ENCODE measurements at places on chromosomes 11 and 22.

DNA sequence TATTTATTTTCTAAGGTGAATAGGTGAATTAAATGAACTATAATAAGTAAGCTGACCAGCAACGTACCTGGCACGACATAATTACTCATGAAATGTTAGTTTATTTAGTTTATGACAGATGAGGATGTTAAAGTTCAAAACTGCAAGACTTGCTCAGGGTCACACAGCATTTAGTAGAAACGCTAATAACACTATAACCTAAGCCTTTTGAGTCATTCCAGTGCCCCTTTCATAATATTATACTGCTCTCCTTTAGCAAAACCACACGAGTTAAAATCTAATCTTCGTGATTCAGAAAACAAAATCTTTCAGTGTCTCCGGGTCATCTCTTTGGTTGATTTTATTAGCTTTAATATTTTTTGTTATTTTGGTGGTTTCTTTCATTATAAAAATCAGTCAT lies 39.6 kb downstream of the BTBD10 start:
- DNase-seq, result no peak

DNA sequence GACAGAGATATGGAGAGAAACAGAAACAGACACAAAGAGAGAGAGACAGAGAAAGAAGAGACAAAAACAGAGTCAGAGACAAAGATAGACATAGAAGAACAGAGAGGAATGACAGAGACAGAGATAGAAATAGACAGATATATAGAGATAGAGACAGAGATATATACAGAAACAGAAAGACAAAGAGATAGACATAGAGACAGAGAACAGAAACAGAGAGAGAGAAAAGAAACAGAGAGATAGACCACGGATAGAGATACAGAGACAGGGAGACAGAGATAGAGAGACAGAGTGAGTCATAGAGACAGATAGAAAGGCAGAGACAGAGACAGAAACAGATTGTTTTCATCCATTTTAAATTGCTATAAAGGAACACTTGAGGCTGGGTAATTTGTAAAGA lies 12.3 kb upstream of the MPEG1 start:
- no peak for DNase-seq

DNA sequence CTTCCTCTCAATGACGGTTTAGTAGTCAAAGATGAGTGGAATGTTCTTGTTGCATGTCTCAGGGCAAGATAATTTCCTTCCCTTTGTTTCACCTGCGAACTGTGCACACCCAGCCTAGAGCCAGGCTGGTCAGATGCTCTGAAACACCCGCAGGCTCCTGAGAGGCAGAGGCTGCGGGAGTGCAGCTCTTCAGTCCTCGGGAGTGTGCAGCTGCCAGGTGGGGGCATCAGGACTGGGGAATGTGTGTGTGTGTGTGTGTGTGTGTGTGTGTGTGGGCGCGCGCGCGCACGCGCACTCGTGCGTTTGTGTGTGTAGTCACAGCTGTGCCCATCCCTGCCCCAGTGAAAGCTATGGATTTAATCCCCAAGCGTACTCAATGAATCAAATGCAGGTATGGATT lies 136.2 kb upstream of the NTM start:
- no peak for DNase-seq

- no peak for DNase-seq
These were observed 23.8 kb downstream of the CAPRIN1 start for GRCh38 chr11:34075178-34075820.

DNA sequence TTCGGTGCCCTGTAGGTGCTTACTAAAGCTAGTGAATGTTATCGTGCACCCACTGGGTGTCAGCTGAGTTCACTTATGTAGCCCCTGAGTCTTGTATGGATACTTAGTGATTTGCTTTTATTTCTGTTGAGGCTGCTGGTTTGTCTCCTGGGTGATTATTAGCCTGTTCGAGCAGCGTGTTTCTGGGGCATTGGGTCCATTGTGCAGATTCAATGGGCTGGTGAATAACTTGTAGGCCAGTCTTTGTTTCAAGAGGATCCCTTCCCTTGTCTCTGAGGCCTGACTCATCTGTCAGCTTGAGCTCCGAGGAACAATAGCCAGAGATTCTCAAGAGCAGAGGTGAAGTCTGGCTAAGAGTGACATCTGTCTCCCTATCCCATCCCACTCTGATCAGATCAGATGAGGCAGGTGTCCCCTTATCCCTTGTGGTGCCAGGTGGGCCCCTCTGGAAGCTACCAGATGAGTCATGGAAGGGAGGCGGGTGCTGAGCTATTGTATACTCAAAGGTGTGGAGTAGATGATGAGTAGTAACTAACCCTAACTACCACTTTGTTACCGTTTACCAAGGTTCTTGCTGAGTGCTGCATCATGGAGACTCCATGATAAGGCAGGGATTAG lies 3.7 kb downstream of the MIAT start:
- DNase-seq, result no peak

GRCh38 chr22:42595434-42595833 lies 19.2 kb downstream of the POLDIP3 start:
- DNase-seq, result no peak

DNA sequence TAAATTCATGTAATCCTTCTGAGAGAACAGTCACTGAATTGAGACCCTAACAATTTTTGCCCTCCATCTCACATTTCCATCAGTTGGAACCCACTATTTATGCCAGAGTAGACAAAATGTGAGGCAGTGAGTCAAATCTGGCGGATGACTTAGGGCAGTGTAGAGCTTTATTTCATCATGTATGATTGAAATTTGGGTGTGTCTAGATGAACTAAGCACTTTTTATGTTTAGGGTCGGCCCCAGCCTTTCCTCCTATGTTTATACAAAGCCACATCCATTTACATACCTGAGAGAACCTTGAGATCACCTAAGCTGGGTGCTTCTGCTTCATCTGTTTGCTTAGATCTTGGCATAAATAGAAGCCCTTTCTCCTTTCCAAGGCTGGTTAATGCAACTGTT lies 15.0 kb upstream of the MUC15 start:
- DNase-seq, result no peak

GRCh38 chr11:14578541-14578956 lies 58.4 kb upstream of the PSMA1 start:
- DNase-seq, result no peak

GRCh38 chr22:37557321-37558001 lies 2.8 kb upstream of the CDC42EP1 start:
- no peak for DNase-seq

- DNase-seq, result no peak
These were observed 73.1 kb downstream of the FAM168A start for GRCh38 chr11:73524774-73525173.

DNA sequence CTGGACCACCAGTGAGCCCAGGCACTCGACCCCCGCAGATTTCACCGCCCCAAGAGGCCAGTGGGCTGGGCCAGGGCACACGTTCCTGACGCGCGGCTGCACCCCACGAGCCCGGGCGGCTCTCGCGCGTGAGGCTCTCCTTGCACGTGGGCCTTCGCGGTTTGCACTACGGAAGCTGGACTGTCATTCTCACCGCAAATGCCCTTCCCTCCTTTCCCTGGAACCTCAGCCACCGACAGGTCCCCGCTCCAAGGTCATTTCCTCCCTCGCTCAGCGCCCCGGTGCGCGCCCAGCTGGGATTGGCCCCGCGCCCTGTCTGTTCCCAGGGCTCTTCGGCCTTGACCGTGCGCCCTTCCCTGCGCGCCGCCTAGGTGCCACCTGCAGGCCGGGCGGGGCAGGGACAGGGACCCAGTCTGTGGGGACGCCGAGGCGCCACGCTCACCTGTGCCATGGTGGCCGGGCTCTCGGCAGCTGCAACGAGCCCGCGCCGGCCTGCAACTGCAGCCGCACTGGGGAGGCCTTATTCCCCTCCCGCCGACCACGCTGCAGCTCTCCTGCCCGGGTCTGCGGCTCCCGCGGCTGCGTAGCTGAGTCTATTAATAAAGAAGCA lies 2.1 kb upstream of the CPT1A start:
- no peak for DNase-seq

- no peak for DNase-seq
These were observed 107.3 kb upstream of the BDNF start for GRCh38 chr11:27807596-27807995.

DNA sequence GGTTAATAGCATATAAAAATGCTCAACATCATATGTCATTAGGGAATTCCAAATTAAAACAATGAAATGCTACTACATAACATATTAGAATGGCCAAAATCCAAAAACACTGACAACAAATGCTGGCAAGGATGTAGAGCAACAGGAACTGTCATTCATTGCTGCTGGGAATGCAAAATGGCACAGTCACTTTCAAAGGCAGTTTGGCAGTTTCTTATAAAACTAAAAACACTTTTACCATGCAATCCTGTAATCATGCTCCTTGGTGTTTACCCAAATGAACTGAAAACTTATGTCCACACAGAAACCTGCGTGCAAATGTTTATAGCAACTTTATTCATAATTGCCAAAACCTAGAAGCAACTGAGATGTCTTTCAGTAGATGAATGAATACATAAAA lies 105.1 kb downstream of the ARHGAP32 start:
- no peak for DNase-seq

DNA sequence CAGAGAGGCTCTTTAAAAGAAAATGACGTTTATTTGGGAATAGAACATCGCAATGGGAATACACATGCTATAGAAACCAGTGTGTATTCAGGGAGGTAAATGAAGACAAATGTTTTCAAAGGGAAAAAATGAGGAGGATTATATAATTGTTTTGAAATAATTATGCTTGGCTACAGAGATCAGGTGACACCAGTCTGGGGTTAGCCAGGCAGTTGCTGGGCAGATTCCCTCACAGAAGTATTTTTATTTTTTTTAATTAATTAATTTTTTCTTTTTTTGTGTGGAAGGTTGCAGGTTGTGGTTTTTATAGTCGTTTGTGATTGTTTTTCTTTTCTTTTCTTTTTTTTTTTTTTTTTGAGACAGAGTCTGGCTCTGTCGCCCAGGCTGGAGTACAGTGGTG lies 5.6 kb upstream of the STARD10 start:
- no peak for DNase-seq

GRCh38 chr11:1487091-1487850 lies 692 bp upstream of the MOB2 start:
- no peak for DNase-seq

DNA sequence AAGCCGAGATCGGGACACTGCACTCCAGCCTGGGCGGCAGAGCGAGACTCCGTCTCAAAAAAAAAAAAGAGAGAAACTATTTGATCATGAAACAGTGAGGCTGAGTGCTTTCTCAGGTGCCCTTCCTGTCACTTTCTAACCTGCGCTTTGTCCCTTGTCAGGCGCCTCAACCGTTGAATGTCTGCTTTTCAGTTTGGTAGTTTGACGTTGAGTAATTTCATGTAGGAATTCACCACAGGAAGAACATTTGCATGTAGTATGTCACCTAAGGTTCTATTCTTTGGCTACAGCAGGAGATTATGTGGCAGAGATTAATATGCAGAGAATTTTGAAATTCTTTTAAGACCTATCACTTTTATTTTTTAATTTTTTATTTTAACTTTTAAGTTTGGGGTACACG lies 57.2 kb downstream of the PPFIA1 start:
- no peak for DNase-seq

GRCh38 chr22:48369789-48370507 lies 1457.7 kb downstream of the BRD1 start:
- peak; percentile 12 for DNase-seq

DNA sequence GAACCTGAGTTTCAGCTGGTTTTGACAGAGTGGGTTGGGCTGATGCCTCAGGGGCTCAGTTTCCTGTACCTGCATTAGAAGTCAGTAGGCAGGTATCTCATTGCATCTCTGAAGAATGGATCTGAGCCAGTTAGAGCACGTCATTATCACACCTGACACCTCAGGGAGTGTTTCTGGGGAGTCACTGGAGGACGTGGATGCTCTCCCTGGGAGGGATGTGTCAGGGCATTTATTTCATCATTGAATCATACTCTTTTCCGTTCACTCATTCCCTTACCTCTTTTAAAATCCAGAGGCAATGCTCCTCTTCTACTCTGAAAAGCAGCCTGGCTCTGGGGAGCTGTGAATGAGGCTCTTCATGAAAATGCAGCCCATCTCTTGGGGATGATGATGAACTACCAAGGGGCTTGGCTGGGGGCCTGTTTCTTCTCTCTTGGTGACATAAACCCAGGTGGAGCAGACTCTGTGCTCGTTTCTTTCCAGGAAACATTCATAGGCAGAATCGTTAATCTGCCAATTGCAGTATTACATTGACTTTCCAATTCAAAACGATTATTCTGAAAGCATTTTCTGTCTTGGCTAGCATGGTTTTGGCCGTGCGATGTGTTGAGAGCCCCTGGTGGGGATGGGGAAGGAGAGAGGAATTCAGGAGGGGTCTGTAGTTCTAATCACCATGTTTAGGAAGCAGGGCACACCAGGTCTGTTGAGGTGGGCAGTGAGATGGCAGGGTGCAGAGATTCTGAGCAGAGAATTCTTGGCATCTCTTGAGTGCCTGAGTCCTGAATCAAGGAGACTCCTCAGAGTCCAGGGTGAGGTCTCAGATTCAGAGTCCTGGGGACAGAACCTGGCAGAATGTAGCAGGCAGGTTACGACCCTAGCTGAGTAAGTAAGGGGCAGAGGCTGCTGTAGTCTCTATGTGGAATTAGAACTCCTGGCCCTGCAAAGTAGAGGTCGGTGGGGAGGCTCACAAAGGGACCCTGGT lies 12.6 kb downstream of the PARVA start:
- no peak for DNase-seq

GRCh38 chr11:125564357-125564756 lies 4.9 kb upstream of the EI24 start:
- no peak for DNase-seq

GRCh38 chr22:42347281-42347824 lies 76.9 kb upstream of the TCF20 start:
- DNase-seq, result peak; percentile 51

GRCh38 chr11:132184079-132184478 lies 813.7 kb downstream of the NTM start:
- DNase-seq, result no peak

DNA sequence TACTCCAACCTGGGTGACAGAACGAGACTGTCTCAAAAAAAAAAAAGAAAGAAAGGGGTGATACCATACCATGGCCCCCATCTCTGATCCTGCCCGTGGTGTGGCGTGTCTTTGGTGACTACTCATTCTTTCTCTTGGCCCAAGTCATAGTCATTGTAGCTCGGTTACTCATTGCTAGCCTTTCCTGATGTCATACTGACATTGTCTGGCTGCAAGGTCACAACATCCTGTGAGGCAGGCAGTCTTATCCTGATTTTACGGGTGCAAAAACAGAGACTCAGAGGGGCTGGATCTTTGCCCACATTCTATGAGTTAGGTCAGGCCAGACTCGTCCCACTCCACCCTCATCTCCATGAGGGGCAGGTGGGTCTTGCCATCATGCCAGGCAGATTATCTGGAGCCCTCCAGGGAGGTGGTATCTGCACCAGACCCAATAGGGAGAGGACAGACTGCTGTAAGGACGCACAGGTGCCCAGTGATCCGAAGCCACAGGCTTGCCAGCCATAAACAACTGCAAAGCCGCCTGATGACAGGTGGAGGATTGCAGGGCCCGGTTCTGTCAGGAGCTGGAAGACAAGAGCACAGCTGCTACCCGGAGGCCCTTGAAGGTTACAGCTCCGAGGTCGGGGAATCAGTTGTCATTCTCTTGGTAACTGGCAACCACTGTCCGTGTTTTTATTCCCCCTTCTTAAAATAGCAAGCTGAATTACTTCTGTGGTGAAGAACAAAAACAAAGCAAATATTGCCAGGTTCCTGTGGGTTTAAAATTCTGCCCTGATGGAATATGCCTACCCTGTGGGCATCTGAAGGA lies 13.8 kb downstream of the TOM1 start:
- peak; percentile 98 for DNase-seq

Measured in SJCRH30 (cell line).